Mesothelial cell of epicardium (in vitro differentiated cells): ENCODE measurements at places on chromosomes 5 and 9. TPM values are rescaled to one million over a fixed set of nuclear protein-coding genes. Genes with fewer than 3 reads are reported as not detected.

- H3K4me3 ChIP-seq, result no peak overlapping the region
- DNase-seq, result no peak
- peaks cover 32% of the 10 kb centered on the region for H3K4me1 ChIP-seq
- peaks cover 7% of the 10 kb centered on the region for H3K36me3 ChIP-seq
- no peaks in the 10 kb centered on the region for H3K27me3 ChIP-seq
- H3K27ac ChIP-seq, result no peak overlapping the region
Observed at GRCh38 chr9:2469681-2470221, 151.8 kb upstream of the VLDLR start.

Gene PTGDS
- total RNA-seq, result 52.6 to 58.0 TPM (median 53.5 TPM) in 3 replicates

DNA sequence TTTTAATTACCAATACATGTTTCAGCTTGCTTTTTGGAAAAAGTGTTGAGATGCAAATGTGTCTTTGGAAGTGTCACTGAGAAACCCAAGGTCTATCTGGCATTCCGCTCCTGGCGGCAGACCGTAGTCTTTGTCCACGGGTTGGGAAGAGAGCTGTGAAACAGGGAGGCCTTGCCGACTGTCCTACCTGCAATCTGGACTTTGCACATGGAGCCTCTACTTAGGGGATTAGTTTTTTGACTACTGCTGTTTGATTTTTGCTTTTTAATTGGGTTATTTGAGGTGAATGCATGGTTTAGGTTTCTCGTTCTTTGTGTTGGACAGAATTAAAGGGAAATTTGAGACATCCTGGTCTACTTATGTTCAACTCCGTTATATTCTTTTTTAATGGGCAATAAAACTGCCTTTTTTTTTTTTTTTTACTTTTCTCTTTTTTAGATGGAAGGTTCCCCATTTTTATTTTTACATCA, 25.7 kb downstream of the TRIO start:
- H3K27me3 ChIP-seq, result no peaks in the 10 kb centered on the region
- no peak for DNase-seq
- H3K36me3 ChIP-seq, result peaks cover 8% of the 10 kb centered on the region
- H3K27ac ChIP-seq, result no peak overlapping the region
- no peak overlapping the region for H3K4me3 ChIP-seq

DNA sequence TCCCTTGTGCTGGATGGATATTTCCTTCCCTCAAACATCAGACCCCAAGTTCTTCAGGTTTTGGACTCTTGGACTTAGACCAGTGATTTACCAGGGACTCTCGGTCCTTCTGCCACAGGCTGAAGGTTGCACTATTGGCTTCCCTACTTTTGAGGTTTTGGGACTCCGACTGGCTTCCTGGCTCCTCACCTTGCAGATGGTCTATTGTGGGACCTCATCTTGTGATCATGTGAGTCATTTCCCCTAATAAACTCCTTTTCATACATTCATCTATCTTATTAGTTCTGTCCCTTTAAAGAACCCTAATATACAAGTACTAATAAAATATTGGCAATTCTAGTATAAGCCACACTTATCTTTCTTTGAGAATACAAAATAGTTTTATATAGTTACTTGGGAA, 1078.9 kb downstream of the CDH12 start:
- H3K27me3 ChIP-seq, result no peaks in the 10 kb centered on the region
- no peak overlapping the region for H3K4me3 ChIP-seq
- no peaks in the 10 kb centered on the region for H3K36me3 ChIP-seq
- no peak overlapping the region for H3K27ac ChIP-seq
- no peaks in the 10 kb centered on the region for H3K4me1 ChIP-seq

- peaks cover 8% of the 10 kb centered on the region for H3K4me1 ChIP-seq
- H3K27ac ChIP-seq, result no peak overlapping the region
- no peak overlapping the region for H3K4me3 ChIP-seq
- H3K27me3 ChIP-seq, result no peaks in the 10 kb centered on the region
- DNase-seq, result no peak
- no peaks in the 10 kb centered on the region for H3K36me3 ChIP-seq
Observed at GRCh38 chr9:99606957-99607356, 214.7 kb upstream of the NR4A3 start.

Gene ADAMTS16
- 23.7 to 27.6 TPM (median 24.3 TPM) in 3 replicates for total RNA-seq

DNA sequence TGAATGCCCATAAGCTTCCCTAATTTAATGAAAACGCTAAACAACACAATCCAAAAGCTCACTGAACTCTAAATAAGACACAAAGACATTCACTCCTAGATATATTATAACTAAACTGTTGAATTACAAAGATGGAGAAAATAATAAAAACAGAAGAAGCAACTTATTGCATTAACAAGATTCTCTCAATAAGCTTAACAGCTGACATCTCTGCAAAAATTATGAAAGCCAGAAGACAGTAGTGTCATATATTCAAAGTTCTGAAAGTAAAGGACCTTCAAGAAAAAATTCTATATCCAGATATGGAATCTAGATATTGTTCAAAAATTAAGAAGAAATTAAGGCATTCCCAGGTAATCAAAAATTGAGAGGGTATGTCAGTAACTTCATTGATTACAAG, 957.8 kb upstream of the TYRP1 start:
- no peak overlapping the region for H3K27ac ChIP-seq
- H3K4me3 ChIP-seq, result no peak overlapping the region
- no peaks in the 10 kb centered on the region for H3K4me1 ChIP-seq
- DNase-seq, result no peak
- H3K27me3 ChIP-seq, result no peaks in the 10 kb centered on the region
- H3K36me3 ChIP-seq, result peaks cover 4% of the 10 kb centered on the region

- DNase-seq, result no peak
- no peak overlapping the region for H3K4me3 ChIP-seq
- no peak overlapping the region for H3K27ac ChIP-seq
- H3K4me1 ChIP-seq, result peaks cover 37% of the 10 kb centered on the region
- no peaks in the 10 kb centered on the region for H3K36me3 ChIP-seq
Observed at GRCh38 chr9:122376796-122377195, 6.0 kb downstream of the PTGS1 start.

- H3K4me3 ChIP-seq, result no peak overlapping the region
- H3K27me3 ChIP-seq, result no peaks in the 10 kb centered on the region
- H3K27ac ChIP-seq, result no peak overlapping the region
- H3K36me3 ChIP-seq, result no peaks in the 10 kb centered on the region
- peaks cover 43% of the 10 kb centered on the region for H3K4me1 ChIP-seq
- no peak for DNase-seq
Observed at GRCh38 chr5:14171046-14171445, 27.9 kb downstream of the TRIO start.

DNA sequence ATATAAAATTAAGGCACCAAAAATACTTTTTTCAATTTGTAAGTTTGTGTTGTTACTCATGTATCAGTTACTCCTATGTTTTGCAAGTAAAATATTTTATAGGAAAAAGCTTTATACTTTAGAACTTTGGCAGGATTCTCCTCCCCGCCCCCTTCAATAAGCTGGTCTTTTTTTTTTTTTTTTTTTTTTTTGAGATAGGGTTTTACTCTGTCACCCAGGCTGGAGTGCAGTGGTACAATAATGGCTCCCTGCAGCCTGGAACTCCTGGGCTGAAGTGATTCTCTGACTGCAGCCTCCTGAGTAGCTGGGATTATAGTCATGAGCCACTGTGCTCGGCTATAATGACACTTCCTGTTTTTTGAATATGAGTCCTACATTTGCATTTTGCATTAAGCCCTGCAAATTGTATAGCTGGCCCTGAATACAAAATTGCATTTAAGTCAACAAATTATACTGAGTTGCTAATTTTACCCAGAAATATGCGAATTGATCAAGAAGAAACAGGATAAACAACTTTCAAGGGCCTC, 192.9 kb downstream of the PIK3R1 start:
- no peaks in the 10 kb centered on the region for H3K36me3 ChIP-seq
- no peak overlapping the region for H3K27ac ChIP-seq
- no peak overlapping the region for H3K4me3 ChIP-seq
- no peaks in the 10 kb centered on the region for H3K27me3 ChIP-seq
- no peak for DNase-seq
